Temporal lobe (tissue), 4 donors: ENCODE measurements at places on chromosomes 2 and 18. TPM values are rescaled to one million over a fixed set of nuclear protein-coding genes. Genes with fewer than 3 reads are reported as not detected.

CNGA3 gene
- total RNA-seq = 2.5 TPM

TMEM198 gene
- total RNA-seq = 11.1 TPM

CHRND gene
- total RNA-seq = not detected

ACTG2 gene
- 0.98 TPM for total RNA-seq

CYP27C1 gene
- 3.4 TPM for total RNA-seq

GPR155 gene
- total RNA-seq = 15.2 TPM

ONECUT2 gene
- 1.2 TPM for total RNA-seq

KLHL29 gene
- 15.5 TPM for total RNA-seq

CCT7 gene
- total RNA-seq = 153 TPM

ALKAL2 gene
- not detected for total RNA-seq

MAP4K4 gene
- total RNA-seq = 169 TPM

IL37 gene
- not detected for total RNA-seq

KLHL30 gene
- not detected for total RNA-seq

KLF7 gene
- total RNA-seq = 77.0 TPM

POTEI gene
- total RNA-seq = under 0.01 TPM

ST8SIA3 gene
- 22.6 TPM for total RNA-seq

GDF7 gene
- total RNA-seq = under 0.01 TPM

BMP10 gene
- not detected for total RNA-seq

COL4A4 gene
- 0.74 TPM for total RNA-seq

GNLY gene
- not detected for total RNA-seq

FSHR gene
- not detected for total RNA-seq
